Posterior vena cava (tissue), 2 donors: ENCODE measurements at places on chromosomes 3 and 15.

GRCh38 chr15:61000276-61000675 lies 228.8 kb downstream of the RORA start:
- no peak for DNase-seq

DNA sequence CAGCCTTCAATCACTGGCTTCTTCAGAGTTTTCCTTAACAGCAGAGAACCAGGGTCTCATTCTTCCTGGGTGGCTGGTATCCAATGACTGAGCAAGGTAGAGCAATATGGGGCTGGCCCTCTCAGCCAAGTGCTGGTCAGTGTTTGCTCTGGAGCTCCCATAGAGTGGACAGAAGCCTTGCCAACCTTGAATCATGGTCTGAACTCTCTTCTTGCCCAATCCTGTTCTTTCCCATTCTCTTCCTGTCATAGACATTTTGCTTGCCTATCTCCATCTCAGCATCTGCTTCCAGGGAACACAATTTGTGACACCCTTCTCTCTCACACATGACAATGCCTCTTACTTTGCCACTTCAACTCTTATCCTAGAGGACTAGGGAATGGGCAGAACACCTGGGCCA lies 245.6 kb upstream of the PEX5L start:
- DNase-seq = no peak

DNA sequence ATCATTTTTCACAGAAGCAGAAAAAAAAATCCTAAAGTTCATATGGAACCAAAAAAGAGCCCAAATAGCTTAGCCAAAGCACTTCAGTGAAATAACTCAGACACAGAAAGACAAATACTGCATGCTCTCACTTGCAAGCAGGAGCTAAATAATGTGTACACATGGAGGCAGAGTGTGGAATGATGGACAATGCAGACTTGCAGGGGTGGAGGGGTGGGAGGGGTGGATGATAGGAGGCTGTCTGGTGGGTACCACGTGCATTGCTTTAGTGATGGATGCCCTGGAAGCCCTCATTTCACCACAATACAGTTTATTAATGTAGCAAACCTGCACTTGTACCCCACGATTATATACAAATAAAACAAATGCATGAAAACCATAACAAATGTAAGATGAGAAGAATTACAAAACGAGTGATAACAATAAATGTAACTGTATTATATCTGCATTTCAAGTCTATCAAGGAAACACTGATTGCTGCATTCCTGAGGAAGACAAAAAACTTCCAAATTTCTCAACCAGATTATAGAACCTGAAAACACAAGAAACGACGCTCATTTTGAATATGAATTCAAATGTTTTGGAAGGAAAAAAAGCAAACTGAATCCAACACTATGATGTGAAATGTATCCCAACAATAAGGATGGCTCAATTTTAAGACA lies 96.5 kb downstream of the DLG1 start:
- DNase-seq = no peak

GRCh38 chr3:28947061-28947460 lies 333.8 kb upstream of the RBMS3 start:
- no peak for DNase-seq

DNA sequence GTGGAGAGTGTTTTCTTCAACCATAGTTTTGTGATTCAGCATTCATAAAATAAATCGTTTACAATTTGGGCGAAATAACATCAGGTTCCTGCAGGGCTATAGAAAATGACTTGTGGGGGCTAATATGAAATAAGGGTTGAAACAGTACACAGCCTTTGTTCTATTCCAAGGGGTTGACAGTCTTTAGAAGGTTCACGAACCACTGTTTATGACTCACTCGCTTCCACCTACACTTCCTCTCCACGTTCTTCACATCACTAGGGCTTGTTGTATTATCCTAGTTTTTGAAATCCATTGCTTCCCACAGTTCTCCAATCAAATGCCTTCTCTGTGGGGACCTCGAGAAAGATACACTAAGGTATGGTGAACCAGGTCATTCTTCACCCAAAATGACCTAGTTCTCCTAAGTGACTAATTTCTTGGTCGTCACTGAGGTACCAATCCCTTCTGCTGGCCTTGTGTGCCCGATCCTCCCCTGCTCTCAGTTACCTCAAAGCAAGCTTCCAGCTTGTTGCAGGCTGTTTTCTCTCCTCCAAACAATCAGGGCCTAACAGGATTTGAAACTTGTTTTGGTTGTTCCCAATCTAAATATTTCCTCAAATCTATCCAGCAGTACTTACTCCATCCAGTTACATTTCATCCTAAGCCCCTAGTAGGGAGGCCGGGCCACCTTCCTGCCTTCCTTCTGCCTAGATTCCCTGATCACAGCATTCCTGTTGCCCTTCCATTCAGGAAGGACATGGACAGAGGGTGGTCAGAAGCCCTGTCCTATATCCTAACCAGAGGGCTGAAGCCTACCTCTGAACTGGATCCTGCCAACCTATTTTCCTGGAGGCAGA lies 23.1 kb upstream of the TBL1XR1 start:
- DNase-seq = no peak

DNA sequence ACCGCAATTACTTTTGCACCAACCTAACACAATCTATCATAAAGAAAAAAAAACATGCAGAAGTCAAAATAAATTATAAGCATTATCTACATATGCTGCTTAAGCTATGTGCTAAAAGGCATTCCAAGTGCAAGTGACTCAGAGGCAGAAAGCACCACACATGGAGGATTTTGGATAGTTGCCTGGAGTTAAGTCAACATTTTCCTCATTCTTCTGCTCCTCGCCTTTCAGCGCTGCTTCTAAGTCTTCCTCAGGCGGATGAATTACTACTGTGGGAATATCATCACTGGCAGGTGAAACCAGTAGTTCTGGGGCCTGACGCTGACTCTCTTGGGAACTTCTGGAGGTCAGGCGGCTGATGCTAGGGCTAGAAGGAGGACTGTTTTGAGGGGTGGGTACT lies 53.1 kb downstream of the SLC4A7 start:
- DNase-seq = no peak
